ENCODE measurements at places on chromosomes 12 and 14. TPM values are rescaled to one million over a fixed set of nuclear protein-coding genes. Genes with fewer than 3 reads are reported as not detected.

DNAH10 gene
- total RNA-seq: 0.10 TPM

NUAK1 gene
- not detected for total RNA-seq

DNA sequence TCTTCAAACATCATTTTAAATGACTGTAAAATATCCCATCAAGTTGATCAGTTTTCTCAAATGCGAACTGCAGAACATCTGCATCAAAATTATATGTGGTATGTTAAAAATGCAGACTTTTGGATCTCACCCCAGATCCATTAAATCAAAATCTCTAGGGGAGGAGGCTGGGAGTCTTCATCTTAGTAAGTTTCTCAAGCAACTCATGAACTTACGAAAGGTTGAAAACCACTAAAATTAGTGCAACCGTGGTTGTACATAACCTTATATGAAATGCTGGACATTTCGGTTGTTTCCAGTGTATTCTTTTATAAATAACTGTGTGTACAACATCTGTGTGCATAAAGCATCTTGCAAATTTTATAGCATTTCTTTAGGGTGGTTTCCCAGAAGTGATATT is 39.2 kb downstream of the ZFP36L1 start:
- no peak for DNase-seq

GRCh38 chr12:75979181-75979580 is 52.4 kb downstream of the PHLDA1 start:
- DNase-seq: peak; percentile 62

DNA sequence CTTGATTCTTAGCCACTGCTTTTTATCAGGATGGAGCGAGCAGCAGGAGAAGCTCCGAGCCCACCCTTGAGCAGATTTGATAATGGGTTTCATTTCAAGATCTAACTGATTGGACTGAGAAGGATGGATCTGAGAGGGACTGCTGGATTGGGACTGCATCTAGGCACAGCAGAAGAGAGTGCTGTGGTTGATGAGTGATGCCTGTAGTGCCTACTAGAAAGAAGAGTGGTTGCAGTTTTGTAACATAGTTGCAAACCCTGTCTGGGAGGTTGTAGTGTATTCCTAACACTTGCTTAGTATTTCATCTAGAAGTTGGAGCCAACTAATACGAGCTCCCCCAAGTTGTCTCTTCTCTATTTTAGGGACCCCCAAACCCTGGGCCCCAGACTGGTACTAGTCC is 88.7 kb downstream of the ASCL1 start:
- DNase-seq: no peak

- no peak for DNase-seq
Measured at GRCh38 chr14:75470238-75470797, 42.5 kb downstream of the JDP2 start.
